ENCODE measurements at places on chromosomes 13 and 19.

DNA sequence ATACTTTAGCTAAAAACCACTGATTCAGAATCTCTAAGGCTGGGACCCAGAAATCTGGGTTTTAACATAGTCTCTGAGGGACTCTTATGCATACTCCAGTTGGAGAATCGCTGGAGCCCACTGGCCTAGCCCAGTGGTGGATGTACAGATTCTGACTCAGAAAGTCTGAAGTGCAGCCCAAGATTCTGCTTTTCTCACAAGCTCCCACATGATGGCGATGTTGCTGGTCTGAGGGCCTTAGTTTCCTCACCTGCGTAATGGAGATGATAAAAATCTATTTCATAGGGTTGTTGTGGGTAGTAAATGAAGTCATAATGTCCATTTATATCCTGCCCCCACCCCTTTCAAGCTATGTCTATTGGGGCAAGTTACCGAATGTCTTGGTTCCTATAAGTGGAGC, 7.7 kb upstream of the CDADC1 start:
- DNase-seq: no peak

DNA sequence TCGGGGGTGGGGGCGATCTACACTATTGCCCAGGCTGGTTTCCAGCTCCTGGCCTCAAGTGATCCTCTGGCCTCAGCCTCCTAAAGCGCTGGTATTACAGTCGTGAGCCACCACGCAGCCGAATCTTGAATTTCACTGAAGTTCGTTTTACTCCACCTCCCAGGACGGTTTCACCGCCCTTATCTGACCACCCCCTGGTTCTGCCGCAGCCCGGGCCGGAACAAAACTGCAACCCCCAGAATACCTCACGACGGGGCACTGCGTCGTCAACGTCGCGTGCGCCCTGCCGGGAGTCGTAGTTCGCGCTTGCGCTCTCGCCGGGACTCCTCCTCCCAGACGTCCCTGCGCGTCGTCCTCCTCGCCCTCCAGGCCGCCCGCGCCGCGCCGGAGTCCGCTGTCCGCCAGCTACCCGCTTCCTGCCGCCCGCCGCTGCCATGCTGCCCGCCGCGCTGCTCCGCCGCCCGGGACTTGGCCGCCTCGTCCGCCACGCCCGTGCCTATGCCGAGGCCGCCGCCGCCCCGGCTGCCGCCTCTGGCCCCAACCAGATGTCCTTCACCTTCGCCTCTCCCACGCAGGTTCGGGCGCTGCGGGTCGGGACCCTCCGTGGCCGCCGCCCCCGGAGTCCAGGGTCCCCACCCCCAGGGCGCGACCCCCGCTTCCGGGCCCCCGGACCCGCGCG, at the start of gene ATP5F1D:
Gene ATP5F1D (plus strand): TSS at position 335 of the 679 bp plus-strand sequence. CDS start 100 bp downstream, at position 435.
- DNase-seq: peak; percentile 79

GRCh38 chr19:13707915-13708314, 56.4 kb upstream of the MRI1 start:
- DNase-seq: no peak

- DNase-seq: no peak
These were observed 1.2 kb downstream of the C19orf84 start for GRCh38 chr19:51389143-51389542.

GRCh38 chr13:48161530-48162179, 66.8 kb upstream of the MED4 start:
- DNase-seq: no peak

GRCh38 chr19:58252102-58252685, 23.5 kb downstream of the ZNF544 start:
- DNase-seq: no peak

- no peak for DNase-seq
These were observed 216.4 kb downstream of the POSTN start for GRCh38 chr13:37382146-37382545.

GRCh38 chr13:45231722-45232121, 30.9 kb upstream of the KCTD4 start:
- no peak for DNase-seq

- no peak for DNase-seq
These were observed 4.0 kb upstream of the TSPAN16 start for GRCh38 chr19:11291991-11292390.

- no peak for DNase-seq
These were observed 14.5 kb upstream of the ATP11A start for GRCh38 chr13:112675366-112675756.

- no peak for DNase-seq
These were observed 339.7 kb downstream of the MTUS2 start for GRCh38 chr13:29159871-29160270.

DNA sequence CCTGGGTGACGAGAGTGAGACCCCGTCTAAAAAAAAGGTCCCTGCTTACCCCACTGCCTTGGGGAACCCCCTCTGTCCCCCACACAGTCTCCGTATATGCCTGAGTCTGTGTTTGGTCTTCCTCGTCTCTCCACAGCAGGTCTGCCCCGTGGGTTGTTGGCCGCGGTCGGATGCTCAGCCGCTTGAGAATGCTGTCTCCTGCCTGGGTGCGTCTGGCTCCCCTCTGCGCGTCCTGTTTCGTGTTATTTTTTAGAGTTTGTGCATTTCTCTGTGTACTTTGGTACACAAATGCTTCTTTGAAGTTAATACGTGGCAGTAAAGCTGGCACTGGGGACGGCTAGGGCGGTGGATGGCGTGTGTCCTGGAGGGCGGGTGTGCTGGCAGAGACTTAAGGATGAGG, 34.9 kb downstream of the KDM4B start:
- DNase-seq: no peak

DNA sequence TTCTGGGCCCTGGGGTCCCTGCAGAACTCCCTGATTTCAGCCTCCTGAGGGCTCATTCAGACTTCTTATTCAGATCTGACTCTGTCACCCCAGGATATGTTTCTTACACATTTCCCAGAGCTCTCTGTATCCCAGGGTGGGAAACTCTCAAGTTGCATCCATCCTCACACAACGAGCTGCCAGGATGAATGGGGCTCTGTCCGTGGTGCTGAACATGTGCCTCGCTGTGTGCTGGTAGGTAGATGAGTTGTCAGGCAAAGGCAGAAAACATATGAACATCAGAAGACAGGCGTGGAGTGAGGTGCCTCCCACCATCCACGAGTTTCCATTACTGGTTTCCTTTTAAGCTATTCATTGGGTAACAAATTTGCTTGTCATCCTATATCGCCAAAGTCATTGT, 11.4 kb upstream of the IGFL1 start:
- no peak for DNase-seq

DNA sequence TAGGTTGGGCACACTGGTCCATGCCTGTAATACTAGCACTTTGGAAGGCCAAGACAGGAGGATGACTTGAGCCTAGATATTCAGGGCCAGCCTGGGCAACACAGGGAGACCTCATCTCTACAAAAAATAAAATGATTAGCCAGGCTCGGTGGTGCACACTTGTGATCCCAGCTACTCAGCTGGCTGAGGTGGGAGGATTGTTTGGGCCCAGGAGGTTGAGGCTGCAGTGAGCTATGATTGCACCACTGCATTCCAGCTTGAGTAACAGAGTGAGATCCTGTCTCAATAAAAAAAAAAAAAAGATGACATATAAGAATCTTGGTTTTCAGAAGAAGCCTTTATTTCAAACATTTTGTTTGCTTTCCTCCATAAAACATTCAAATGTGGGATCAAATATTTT, 178.0 kb downstream of the LIG4 start:
- no peak for DNase-seq

- no peak for DNase-seq
These were observed at the start of gene TRPM4 for GRCh38 chr19:49157445-49158224. TRPM4 (plus strand) TSS chr19:49157792; CDS start chr19:49157867, 75 bp downstream.

DNA sequence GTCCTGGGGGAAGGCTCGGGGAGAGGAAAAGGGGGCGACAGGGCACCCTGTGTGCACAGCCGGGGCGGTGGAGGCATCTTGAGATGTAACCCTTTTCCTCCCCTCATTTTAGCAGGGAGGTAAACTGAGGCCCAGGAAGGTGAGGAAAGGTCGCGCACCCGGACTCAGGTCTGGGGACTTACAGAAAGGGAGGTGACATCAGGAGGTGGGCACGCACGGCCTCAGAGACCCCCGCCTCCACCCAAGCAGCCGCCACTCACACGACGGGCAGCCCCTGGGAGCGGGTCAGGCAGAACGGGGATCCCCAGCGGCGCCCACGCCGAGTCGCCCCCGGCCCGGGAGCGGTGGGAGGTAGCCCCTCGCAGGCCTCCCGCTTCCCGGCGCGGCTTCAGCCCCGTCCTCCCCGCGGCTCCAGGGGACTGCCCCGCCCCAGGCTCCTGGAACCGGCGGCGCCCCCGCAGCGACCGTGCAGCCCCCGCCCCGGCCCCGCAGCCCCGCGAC, 477 bp downstream of the PIP5K1C start:
- no peak for DNase-seq

DNA sequence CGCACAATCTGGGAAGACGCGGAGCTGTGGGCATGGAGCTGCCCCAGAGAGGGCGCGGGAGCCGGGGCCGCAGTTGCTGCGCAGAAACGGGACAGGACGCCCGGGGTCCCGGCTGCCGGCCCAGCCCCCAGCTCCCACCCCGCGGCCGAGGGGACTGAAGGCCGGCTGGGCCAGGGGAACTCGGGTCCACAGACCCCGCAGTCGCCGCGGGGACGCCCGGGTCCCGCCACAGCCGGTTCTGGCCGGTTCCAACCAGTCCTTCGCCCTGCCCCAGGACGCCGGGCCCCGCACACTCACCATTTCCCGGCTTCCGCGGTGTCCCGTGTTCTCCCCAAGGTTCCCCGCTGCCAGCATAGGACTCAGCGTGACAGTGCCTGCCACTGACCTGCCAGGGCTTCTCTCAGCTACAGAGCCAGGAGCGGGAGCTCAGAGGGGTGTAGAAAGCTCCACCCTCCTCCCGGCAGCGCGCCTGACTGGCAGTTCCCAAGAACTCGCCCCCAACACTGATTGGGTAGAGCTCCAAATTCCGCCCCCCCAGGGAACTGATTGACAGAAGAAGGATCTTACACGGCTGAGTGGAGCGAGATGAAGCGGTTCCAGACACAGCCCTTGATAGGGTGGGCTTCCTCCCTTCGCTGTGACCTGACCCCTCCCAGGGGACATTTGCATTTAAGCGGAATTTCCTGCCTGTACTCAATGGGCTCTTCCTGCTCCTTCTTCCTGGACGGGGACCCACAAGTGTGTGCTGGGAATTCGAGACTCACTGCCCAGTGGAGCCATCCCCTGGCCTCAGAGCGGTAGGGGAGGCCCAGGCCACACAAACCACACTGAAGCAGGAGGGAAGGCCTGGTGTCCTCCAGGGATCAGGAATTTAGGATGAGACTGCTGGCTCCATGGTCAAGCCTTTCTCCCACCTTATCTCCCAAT, at the start of gene ZNF442:
Gene ZNF442 (minus strand): TSS at position 448 of the 927 bp plus-strand sequence. CDS start 2,052 bp downstream, outside the sequence.
- DNase-seq: peak; percentile 95

- no peak for DNase-seq
These were observed 108.6 kb upstream of the DOCK9 start for GRCh38 chr13:99086267-99087097.

- DNase-seq: no peak
These were observed 65.0 kb downstream of the DGKH start for GRCh38 chr13:42113478-42113877.

GRCh38 chr13:31444266-31444856, 244.6 kb downstream of the B3GLCT start:
- DNase-seq: no peak

- DNase-seq: no peak
These were observed 5.5 kb downstream of the ARRDC5 start for GRCh38 chr19:4897146-4897545.

- no peak for DNase-seq
These were observed 147.7 kb upstream of the VSTM2B start for GRCh38 chr19:29378126-29378525.

DNA sequence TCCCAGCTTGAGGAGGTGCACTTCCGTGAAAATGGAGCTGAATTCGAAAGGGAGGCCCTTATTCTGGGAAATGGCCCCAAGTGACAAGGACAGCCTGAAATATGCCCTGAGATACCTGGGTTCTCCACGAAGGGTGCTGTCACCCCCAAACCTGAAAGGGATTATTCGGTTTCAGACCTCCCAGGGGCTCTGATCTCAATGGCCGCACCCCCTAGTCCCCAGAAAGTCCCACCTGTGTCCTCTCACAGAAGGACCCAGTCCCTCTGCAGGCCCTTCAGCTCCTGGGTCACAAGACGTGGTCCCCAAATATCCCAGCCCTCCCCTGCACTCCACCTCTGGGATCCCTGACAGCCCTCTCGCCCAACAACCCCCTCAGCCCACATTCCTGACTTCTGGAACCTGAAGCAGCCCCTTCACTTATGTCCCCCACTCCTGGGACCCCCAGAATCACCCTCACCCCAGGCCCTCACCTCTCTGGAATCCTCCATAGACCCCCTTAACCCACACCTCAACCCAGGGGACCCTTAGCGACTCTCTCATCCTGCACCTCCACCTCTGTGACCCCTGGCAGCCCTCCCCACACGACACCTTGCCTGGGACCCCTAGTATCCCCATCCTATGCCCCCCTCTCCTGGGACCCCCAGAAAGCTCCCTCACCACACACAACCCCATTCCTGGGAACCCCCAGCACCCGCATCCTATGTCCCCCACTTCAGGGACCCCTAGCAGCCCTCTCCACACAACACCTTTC, 606 bp downstream of the SYNGR4 start:
- DNase-seq: no peak

GRCh38 chr13:28449826-28450773, 44.8 kb downstream of the FLT1 start:
- DNase-seq: no peak

DNA sequence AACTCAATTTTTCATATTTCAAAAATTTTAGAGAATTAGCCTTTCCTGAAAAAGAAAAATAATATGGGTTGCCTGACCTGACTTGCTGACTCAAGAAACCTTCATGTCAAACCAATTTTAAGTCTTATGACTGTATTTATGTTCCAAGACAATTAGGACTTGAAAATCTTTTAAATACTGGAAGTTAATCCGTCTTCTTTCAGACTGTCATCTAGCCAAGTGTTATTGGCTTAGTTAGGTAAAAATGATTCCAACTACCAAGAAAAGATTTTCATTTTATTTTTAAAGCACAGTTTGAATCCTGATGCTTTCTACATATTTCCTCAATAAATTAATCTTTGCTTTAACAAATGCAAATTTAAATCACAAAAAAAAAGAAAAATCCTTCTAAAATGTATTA, 337.6 kb downstream of the SLITRK6 start:
- no peak for DNase-seq

GRCh38 chr13:48040049-48040448, 2.5 kb downstream of the NUDT15 start:
- no peak for DNase-seq

DNA sequence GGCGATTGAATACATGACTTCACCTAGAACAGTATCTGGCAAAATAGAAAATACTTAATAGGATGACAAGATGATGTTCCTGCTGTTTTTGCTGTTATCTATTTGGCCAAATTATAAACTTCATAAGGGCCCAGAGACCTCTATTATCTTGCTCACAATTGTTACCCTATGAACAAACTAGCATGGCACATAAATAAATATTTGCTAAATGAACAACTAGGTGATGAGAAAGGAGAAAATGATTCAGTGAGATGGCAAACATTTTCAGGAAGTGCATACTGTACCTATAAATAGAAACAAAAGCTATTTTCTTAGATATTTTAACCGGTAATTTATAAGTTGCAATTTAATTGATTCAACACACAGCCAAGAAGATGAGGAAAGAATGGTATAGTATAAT, 78.4 kb downstream of the FAM216B start:
- DNase-seq: no peak

- DNase-seq: no peak
These were observed 1644.1 kb downstream of the SLITRK5 start for GRCh38 chr13:89315287-89315686.

All from bone marrow (tissue), 2 donors.